ENCODE measurements at places on chromosomes 2 and 18.

DNA sequence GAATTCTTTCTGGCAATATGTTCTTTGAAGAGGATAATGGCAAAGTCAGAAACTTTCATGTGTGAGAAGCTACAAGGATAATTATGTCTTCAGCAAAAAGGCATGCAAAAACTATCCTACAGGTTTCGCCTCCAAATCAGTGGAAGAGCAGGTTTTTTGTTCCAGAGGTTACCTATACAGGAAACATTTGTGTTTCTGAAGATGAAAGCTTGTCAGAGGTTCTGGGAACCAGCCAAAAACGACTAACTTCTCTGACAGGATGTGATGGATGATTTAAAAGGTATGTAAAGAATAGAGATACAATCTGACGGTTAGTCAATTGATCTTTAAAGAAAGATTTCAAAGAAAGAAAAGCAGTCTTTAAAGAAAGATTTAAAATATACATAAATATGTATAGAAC, 37.6 kb downstream of the RND3 start:
- DNase-seq: no peak

DNA sequence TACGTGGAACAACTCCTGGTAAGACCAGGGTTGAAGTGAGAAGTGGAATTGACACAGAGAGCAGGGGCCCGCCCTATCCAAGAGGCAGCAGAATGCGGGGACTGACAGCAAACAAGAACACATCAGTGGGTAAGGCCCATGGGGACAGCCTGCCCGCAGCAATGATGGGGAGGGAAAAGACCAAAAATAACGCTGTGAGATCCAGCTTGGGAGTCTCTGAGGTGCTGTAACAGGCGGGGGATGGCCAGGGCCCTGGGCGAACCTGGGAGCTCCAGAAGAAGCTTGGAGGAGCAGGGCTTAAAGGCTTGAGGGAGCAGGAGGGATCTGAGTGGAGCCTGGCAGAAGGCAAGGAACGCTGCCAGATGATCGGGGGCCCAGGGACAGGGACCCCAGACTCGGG, 173.4 kb downstream of the TMEM200C start:
- no peak for DNase-seq

- DNase-seq: no peak
Observed at GRCh38 chr2:17793803-17794354, 22.4 kb upstream of the MSGN1 start.

- DNase-seq: no peak
Observed at GRCh38 chr2:43718530-43719124, 42.4 kb upstream of the C1GALT1C1L start.

GRCh38 chr2:230471074-230471473, 55.1 kb downstream of the SP100 start:
- no peak for DNase-seq

DNA sequence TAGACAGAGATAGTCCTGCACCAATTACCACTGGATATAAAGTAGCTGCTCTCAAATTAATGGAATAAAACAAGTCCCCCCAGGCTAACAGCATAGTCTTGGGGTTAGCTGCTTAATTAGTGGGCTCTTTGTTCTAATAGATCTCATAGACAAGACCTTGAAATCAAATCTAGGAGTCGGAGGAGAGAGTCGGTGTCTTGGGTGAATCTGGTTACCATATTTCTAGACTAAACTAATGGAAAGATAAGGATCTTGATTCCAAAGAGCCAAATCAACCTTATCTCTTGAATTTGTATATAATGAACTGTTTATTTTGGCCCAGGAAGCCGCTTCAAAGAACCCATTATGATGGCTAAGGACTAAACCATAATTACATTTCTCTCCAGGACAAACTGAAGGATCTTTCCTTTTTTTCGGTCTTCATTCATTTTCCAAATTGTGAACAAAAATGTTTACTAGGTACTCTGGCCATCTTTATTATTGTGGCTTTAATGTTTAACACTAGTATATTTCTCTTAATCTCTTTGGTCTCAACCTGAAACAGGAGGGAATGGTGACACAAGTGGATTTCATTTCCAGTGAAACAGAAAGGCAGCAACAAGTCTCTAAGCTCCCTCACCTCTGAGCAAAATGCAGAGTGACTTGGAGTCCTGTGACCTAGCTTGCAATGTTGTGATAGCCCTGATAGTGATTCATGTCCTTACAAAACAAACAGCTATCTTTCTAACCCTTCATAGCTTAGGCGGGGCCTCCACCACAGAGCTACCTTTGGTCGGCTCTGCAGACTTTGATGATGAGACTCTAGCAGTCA, 137.9 kb upstream of the PARD3B start:
- DNase-seq: no peak

GRCh38 chr2:62145478-62146100, 50.3 kb upstream of the B3GNT2 start:
- no peak for DNase-seq

- DNase-seq: no peak
Observed at GRCh38 chr18:25112821-25113434, 239.0 kb downstream of the ZNF521 start.

DNA sequence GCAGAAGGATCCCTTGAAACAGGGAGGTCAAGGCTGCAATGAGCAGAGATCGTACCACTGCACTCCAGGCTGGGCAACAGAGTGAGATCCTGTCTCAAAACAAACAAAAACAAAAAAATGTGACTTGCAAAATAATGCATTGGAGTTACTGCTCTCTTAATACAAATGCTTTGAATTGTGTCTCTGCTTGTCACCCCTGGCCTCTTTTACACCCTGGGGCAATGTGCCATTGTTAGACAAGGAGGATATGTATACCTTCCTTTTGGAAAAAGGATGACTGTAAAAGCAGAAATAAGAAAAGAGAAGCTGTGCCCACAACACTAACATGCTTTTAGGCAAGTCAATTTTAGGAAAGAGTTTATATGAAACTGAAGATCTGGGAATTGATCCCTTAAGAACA, 20.8 kb upstream of the C2orf74 start:
- no peak for DNase-seq

Data from tibial nerve (tissue), 4 donors.